Neural cell (in vitro differentiated cells): ENCODE measurements at places on chromosomes 12 and 14. TPM values are rescaled to one million over a fixed set of nuclear protein-coding genes. Genes with fewer than 3 reads are reported as not detected.

Gene CMKLR1
- 0.06 TPM in 1 of 2 replicates, not detected in the other for polyA plus RNA-seq

Gene MUCL1
- polyA plus RNA-seq = not detected in 2 replicates

Gene ZNF664
- polyA plus RNA-seq = 146 and 152 TPM in 2 replicates

Gene BATF
- not detected in 2 replicates for polyA plus RNA-seq

Gene CCDC175
- 0.11 TPM in 1 of 2 replicates, not detected in the other for polyA plus RNA-seq

Gene TMEM52B
- not detected in 2 replicates for polyA plus RNA-seq

Gene TSPAN19
- 3.5 and 4.8 TPM in 2 replicates for polyA plus RNA-seq

Gene PLA2G1B
- not detected in 2 replicates for polyA plus RNA-seq

Gene STAB2
- polyA plus RNA-seq = not detected in 2 replicates

Gene ANO2
- polyA plus RNA-seq = 1.6 and 1.8 TPM in 2 replicates

Gene IL26
- polyA plus RNA-seq = not detected in 2 replicates

Gene WSCD2
- polyA plus RNA-seq = 5.8 and 7.8 TPM in 2 replicates

Gene CCDC196
- not detected in 2 replicates for polyA plus RNA-seq

Gene DBX2
- 0.07 and 0.22 TPM in 2 replicates for polyA plus RNA-seq

Gene INF2
- polyA plus RNA-seq = 0.02 and 0.08 TPM in 2 replicates

Gene MEG3
- not detected in 2 replicates for polyA plus RNA-seq

Gene PUS7L
- polyA plus RNA-seq = 24.7 and 29.2 TPM in 2 replicates

Gene BCAT1
- 26.1 and 31.3 TPM in 2 replicates for polyA plus RNA-seq

Gene PROX2
- polyA plus RNA-seq = not detected in 2 replicates

Gene ALG10B
- polyA plus RNA-seq = 5.7 and 7.2 TPM in 2 replicates

Gene FGD4
- polyA plus RNA-seq = 15.7 and 24.4 TPM in 2 replicates

Gene AKAP5
- polyA plus RNA-seq = 1.8 and 2.6 TPM in 2 replicates
